T1000 (cell line): ENCODE measurements at places on chromosomes 7 and 10.
A peak's percentile ranks its signal among the peaks of the same experiment; 100 is the strongest.

GRCh38 chr10:69816521-69816920 is 14.8 kb downstream of the COL13A1 start:
- no peak for DNase-seq

- no peak for DNase-seq
Measured at GRCh38 chr10:76388321-76389023, 957.0 kb downstream of the LRMDA start.

DNA sequence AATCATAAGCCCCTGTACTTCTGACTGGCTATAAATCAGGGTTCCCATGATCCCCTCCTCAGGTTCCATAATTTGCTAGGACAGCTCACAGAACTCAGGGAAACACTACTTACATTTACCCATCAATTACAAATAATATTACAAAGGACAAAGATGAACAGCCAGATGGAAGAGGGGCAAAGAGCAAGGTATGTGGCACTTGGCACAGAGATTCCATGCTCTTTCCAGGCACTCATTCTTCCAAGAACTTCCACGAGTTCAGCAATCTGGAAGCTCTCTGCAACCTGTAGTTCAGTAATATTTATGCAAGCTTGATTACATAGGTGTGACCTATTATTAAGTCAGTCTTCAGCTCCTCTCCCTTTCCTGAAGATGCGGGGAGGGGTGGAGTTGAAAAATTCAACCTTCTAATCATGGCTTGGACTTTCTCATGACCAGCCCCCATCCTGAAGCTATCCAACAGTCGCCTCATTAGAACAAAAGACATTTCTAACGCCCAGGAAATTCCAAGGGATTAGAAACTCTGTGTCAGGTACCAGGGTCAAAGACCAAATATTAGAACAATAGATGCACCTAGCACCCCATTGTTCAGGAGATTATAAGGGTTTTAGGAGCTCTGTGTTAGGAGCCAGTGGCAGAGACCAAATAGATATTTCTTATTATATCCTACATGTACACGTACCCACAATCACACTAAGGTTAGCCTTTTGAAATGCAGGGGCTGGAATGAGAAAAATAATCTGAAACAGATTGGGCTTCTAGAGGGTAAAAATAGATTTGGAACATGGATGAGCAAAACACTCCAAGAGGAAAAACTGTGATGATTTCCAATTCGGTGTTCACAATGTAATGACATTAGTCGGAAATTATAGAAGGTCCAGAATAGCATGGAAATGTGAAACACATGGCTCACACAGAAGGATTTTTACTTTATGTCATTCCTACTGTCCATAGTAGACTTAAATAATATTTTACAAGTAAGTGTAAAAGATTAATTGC is 7.0 kb downstream of the ANKMY2 start:
- no peak for DNase-seq

GRCh38 chr7:105975770-105976417 is 12.8 kb downstream of the CDHR3 start:
- peak; percentile 55 for DNase-seq

DNA sequence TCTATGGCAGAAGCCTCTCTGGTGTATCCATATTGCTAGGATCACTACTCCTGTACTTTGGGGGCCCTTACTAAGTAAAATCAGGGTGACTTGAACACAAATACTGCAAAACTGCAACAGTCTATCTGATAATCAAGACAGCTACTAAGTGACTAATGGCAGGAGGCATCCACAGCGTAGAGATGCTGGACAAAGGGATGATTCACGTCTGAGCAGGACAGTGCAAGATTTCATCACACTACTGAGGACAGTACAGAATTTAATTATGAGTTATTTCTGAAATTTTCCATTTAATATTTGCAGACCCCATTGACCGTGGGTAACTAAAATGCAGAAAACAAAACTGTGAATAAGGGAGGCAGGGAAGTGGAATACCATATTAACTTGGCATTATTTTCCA is 10.4 kb downstream of the CUL2 start:
- DNase-seq = peak; percentile 11

DNA sequence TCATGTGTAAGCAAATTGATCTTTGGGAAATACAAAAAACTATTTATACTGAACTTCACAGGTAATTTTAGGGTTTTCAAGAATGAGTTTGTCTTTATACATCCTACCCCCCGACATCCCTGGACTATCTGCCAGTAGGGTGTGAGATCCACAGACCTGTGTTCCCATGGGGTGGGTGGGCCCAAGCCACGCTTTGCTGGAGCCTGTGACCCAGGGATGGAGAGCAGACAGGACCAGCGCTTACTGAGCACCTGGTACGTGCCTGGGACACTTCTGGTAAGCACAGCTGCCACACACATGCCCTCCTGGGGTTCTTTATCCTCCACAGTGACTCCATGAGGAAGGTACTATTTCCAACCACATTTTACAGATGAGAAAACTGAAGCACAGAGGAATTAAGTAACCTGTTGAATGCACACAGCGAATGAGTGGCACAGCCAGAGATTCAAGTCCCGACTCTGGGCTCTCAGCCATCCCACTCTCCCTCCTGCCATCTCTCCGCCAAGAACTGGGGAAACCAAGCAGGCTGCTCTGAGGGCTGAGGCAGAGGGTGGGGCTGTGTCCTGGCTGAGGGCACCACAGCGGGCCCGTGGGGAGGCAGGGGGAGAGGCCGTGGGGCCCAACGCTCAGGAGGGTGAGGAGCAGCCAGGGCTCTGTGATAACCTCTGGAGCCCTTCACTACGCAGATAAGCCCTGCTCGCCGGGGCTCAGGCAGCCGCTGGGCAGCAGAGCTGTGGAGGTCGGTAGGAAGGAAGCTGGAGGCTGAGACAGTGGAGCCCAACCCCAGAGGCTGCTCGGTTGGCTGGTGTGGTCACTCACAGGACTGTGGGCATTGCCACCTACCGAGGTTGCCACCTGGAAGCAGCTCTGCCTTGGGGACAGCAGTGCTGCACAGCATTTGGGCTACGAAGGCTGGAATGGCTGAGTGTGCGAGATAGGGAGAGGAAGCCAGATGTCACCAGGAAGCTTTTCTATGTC is 124.2 kb downstream of the ARHGAP22 start:
- no peak for DNase-seq

DNA sequence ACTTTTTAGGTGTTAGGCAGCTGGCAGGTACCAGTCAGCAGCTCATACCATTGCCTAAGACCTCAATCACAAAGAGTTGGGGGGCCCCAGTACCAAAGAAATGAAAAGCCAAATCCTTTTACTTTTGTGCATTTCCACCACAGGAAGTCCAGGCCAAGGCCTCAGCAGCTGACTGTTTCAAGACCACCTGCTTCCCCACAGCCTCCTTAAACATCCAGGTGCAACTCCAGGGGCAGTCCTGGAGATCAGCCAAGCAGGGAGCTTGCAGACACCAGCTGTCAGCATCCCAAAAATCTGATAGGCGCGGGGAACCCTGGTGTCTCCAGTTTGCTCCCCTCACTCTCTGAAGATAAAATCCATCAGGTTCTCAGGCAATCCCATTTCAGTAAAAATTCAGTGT is 91.5 kb upstream of the EFCAB10 start:
- no peak for DNase-seq

DNA sequence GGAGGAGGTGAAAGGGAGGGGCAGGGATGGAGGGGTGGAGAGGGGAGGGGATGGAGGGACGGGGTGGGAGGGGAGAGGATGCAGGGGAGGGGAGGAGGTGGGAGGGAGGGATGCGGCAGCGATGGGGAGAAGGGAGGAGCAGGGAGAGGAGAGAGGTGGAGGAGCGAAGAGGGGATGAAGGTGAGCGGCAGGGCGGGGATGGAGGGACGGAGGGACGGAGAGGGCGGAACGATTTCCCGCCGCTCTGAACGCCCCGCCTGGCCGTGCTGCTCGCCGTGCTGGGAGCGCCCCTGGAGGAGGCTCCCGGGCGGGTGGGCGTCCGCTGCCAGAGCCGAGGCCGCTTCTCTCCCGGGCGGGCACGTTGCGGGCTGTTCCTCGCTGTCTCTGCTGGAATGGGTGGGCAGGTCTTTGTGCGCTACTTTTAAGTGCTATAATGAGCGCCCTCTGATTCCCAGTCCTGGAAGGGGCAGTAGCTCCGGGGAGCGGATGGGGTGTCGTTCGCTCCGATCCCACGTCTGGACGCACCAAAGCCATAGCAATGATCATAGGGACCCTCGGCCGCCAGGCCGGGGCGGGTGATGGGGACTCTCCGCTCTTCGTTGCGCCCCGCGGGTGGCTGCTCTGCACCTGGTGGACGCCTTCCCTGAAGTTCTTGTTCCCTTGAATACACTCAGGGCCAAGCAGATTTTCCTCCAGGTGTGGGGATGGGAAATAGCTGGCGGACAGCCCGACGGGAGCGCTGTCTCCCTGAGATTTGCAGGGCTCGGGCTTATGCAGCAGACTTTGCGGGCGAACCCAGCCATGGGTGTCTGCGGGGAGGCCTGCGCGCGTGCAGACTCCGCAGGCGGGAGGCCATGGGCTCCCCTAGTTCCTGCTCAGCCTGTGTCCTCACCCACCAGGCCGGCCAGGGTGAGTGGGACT is 81.1 kb upstream of the CPXM2 start:
- DNase-seq = no peak

DNA sequence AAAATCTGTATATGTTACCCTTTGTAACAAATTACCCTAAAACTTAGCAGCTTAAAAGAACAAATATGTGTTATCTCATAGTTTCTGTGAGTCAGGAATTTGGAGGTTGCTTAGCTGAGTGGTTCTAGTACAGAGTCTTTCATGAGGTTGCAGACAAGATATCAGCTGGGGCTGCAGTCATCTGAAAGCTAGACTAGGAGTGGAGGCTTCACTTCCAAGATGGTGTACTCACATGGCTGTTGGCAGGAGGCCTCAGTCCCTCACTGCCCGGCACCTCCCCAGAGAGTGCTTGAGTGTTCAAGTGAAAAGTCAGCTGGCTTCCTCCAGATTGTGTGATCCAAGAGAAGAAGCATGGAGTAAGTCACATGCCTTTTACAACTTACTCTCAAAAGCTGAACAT is 16.9 kb upstream of the GGCT start:
- no peak for DNase-seq

- no peak for DNase-seq
Measured at GRCh38 chr10:36198322-36198721, 556.2 kb upstream of the FZD8 start.

- no peak for DNase-seq
Measured at GRCh38 chr7:34042406-34042805, 137.1 kb downstream of the BMPER start.

DNA sequence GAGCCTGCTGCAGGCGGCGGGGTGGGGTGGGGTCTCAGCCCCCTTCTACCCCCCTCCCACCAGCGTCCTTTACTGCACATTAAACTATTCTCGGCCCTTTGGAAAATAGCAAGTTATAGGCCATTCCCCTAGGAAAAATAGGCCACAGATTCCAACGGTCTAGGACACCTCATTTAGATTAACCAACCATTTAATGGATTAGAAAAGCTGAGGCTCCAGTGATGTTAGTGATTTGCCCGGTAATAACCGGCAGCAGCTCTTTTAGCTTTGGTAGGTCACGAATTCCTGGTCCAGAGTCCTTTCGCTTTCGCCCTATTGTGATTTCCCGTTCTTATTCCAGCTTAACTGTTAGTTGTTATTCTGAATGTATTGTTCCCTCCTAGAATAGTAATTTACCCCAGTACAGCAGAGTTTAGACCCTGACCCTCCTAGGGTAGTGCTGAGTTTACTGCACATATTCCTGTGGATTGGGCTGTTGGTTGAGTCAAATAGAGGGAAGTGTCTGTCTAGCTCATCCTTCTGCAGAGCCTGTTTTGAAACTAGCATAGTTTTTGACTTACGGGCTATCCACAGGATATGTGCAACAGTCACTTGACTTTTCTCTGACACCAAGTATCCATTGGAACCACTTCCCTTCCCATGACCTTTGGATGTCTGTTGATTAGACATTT is 754 bp downstream of the GSTO1 start:
- DNase-seq = no peak

GRCh38 chr7:140928491-140929309 is 4.0 kb upstream of the BRAF start:
- DNase-seq = no peak

- DNase-seq = no peak
Measured at GRCh38 chr7:146106319-146106718, 10.3 kb upstream of the CNTNAP2 start.

GRCh38 chr10:1664333-1664964 is 72.9 kb downstream of the ADARB2 start:
- no peak for DNase-seq

- DNase-seq = no peak
Measured at GRCh38 chr7:86956567-86956966, 102.9 kb downstream of the ELAPOR2 start.

- no peak for DNase-seq
Measured at GRCh38 chr10:108716352-108716751, 1207.0 kb downstream of the XPNPEP1 start.

GRCh38 chr10:29772403-29772802 is 137.6 kb upstream of the SVIL start:
- DNase-seq = no peak

- DNase-seq = no peak
Measured at GRCh38 chr10:104314591-104315485, 23.4 kb downstream of the ITPRIP start.

DNA sequence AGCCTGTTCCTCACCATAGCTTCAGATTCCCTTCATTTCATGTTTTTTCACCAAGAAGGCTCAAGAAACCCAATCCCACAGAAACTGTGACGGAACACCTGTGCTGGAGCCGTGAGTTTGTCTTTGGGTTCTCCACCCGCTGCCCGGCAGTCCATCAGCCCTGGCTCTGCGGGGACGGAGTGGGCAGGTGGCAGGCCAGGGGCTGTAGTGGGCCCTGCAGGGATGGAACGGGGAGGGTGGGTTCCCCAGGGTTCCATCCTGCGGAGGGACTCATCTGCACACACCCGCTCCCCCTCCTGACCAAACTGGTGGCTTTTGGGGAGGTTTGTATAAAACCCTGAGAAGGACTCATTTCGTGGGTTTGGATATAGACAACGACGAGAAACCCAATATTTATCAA is 15.0 kb downstream of the CYP17A1 start:
- no peak for DNase-seq

DNA sequence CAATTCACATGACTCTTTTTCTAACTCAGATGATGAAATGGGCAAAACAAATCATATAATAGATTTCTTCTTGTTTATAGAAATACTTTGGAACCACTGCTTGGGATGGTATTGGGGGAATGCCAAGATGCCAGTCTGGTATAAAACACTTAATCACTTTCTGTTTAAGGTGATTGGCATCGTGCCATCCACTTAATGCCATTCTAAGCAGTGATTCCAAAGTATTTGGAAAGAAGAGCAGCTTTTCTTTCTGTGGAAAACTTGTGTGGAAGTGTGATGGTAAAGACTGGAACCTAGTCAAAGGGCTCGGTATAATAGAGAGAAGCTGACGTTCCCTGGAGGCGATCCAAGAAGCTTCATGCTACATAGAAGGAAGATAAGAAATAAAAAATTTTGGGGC is 120.6 kb downstream of the TMEM26 start:
- no peak for DNase-seq

- no peak for DNase-seq
Measured at GRCh38 chr10:95413588-95413987, 122.8 kb upstream of the PDLIM1 start.

DNA sequence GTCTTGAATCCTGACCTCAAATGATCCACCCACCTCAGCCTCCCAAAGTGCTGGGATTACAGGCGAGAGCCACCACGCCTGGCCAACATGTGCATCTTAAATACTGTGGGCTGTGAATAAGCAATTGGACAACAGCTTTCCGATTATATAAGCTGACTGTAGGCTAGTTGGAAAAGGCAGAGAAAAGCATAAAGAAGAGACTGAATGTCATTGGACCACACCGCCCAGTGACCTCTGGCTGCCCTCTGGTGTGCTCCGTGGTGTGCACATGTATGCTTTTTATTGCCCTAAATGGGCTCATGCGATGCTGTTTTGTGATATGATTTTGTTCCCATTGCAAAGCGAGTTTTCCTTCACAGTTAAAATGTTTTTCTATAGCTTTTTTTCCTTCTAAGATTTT is 15.4 kb upstream of the CSGALNACT2 start:
- no peak for DNase-seq
